ENCODE measurements at places on chromosomes 2 and 18.

DNA sequence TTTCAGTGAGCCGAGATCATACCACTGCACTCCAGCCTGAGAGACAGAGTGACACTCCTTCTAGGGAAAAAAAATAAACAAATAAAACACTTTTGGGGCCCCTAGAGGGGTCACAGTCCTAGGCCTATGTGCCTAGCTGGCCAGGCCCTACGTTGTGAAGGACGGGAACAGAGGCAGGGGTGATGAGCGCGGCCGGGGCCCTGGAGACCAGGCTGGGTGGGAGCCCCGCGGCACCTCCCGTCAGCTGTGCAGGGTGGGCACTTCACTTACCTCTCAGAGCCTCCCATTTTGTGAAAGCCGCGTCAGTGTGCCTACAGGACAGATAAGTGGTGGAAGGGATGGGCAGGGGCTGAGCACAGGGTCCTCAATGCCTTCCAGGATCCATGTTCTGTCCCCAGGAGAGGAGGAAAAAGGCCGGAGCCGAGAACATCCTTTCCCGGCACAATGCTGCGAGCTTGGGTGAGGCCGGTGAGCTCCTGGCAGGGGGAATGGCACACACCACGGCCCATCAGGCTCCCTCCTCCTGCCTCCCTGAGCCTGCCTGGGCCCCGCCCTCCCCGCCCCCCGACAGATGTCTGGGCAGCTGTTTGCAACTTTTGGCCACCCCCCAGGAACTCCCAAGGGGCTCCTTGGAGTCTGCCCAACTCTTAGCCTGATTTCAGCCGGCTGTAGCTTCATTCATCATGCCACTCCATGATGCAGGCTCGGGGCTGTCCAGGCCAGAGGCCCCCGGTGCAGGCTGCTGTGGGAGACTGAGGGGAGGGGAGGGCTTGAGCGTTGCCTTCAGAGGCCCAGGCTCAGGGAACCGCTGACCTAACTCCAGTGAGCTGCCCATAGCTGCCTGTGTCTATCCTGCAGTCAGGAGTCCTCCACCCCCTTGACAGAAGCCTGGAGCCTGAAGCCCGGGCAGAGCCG lies 196.5 kb downstream of the TFCP2L1 start:
- peak; percentile 83 for DNase-seq

DNA sequence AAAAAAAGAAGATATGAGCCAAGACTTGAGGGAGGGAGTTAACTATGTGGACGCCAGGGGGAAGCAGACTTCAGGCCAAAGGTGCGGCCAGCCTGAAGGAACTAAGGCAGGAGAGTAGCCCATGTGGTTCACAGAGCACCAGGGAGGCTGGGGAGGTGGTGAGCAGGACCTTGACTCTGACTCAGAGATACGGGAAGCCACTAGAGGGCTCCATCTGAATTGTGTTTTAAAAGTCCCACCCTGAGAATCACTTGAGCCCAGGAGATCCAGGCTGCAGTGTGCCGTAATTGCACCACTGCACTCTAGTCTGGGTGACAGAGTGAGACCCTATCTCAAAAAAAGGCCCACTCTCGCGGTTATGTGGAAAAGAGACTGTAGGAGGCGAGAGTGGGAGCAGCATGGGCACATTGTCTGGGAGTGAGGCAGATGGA lies 12.3 kb downstream of the CEP192 start:
- peak; percentile 50 for DNase-seq

GRCh38 chr2:170181602-170182001 lies 3.7 kb downstream of the MYO3B start:
- DNase-seq: no peak

DNA sequence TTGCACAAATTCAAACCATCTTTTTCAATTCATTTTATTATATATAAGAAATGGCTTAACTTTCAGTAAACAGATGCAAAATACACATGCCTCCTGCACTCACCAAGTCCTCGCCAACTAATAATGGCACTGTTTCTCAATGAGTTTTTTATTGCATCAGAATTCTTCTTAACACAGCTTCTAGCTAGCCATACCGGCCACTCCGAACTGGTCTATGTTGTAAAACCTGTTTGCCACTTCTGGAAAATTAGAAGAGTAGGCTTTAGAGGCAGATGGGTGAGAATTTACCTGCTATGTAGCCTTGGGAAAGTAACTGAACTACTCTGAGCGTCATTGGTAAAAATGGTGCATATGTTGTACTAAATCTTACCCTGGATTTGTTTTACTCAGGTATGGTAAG lies 100.6 kb upstream of the LHCGR start:
- no peak for DNase-seq
